Activated CD4-positive, alpha-beta T cell treated with anti-CD3 and anti-CD28 coated beads for 48 hours (primary cell): ENCODE measurements at places on chromosomes 2 and 18.

DNA sequence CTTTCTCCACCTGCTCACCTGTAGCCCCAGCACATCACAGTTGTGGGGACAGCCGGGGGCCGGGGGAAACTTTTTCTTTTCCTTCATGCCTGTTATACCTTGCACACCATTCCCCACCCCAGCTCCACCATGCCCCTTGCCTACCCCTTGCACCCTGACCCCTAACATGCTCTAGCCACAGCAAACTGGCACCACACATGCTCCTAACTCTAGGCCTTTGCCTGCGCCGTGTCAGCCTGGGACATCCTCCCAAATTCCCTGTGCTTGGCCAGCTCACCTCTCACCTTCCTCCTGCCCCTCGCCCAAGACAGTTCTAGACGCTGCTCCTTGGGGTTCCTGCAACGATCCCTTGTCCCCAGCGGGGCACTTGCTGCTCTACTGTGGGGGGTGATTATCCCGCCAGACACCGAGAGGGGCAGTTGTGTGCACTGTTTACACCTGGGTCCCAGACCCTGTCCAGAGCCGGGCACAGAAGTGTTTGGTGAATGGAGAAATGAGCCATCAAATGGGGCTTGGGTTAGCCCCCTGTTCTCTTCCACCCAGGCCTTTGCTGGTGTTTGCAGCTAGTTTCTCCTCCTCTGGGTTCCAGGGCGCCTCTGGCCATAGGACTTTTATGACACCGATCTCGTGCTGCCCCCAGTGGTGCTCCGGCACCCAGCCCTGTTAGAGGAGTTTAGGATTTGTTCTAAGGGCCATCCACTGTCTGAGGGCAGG, 129.8 kb downstream of the CTIF start:
- DNase-seq = no peak

- no peak for DNase-seq
These were observed 221.0 kb downstream of the MTX2 start for GRCh38 chr2:176490061-176490861.

- DNase-seq = no peak
These were observed 111.8 kb upstream of the SLC35G4 start for GRCh38 chr18:11497585-11497984.

DNA sequence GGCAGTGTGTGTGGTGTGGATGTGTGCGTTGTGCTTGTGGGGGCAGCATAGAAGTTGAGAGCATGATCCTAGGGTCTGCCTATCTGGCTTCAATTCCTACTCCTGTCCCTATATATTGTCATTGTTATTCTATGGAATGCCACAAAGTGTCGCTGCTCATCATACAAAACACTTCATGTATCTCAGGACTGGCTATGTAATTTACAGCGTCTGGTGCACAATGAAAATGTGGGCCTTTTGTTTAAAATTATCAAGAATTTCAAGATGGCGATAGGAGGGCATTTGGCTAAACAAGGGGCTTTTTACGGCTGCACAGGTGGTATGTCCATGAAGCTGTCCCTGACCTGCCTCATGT, 3.4 kb downstream of the SERPINB2 start:
- DNase-seq = no peak

GRCh38 chr2:138507267-138507666, 5.7 kb downstream of the SPOPL start:
- DNase-seq = no peak

- DNase-seq = no peak
These were observed 105.7 kb downstream of the TPO start for GRCh38 chr2:1518867-1519530.
